T-helper 2 cell treated with Interferon-gamma antibody and Interleukin-4, amounts not matched to agents 100 ng/mL and 5 ng/mL, for 36 hours (primary cell): ENCODE measurements at places on chromosomes 5 and 9. TPM values are rescaled to one million over a fixed set of nuclear protein-coding genes. Genes with fewer than 3 reads are reported as not detected.

Gene ZNF366
- not detected in 2 replicates for total RNA-seq

Gene TAS2R1
- not detected in 2 replicates for total RNA-seq

Gene TRPM6
- 0.05 TPM in 1 of 2 replicates, not detected in the other for total RNA-seq

Gene FOXI1
- total RNA-seq, result not detected in 2 replicates

Gene RASEF
- total RNA-seq, result not detected in 2 replicates

Gene MRRF
- total RNA-seq, result 37.7 and 39.9 TPM in 2 replicates

Gene HRCT1
- not detected in 2 replicates for total RNA-seq

Gene NXNL2
- total RNA-seq, result not detected in 2 replicates

Gene FRRS1L
- not detected in 2 replicates for total RNA-seq

Gene DELE1
- 82.5 and 84.0 TPM in 2 replicates for total RNA-seq

Gene PANK3
- 46.8 and 57.6 TPM in 2 replicates for total RNA-seq

Gene STXBP1
- total RNA-seq, result 23.1 and 23.9 TPM in 2 replicates

Gene SPRY4
- 0.23 and 0.25 TPM in 2 replicates for total RNA-seq

Gene TAL2
- total RNA-seq, result not detected in 2 replicates

Gene PROB1
- 5.5 and 6.0 TPM in 2 replicates for total RNA-seq

Gene TNFSF8
- total RNA-seq, result 48.5 and 51.1 TPM in 2 replicates

Gene IFNK
- total RNA-seq, result not detected in 2 replicates

Gene SPATA31D4
- not detected in 2 replicates for total RNA-seq

Gene MLANA
- not detected in 2 replicates for total RNA-seq

Gene PPP2R2B
- 0.52 and 0.80 TPM in 2 replicates for total RNA-seq

Gene BHMT
- not detected in 2 replicates for total RNA-seq

Gene BTNL9
- not detected in 2 replicates for total RNA-seq

Gene TMC1
- not detected in 2 replicates for total RNA-seq

Gene NR4A3
- 2.3 and 2.8 TPM in 2 replicates for total RNA-seq

Gene IL3
- total RNA-seq, result 0.82 TPM in 2 replicates

Gene INPP5E
- total RNA-seq, result 18.5 and 19.5 TPM in 2 replicates

Gene RNF224
- 0.14 TPM in 1 of 2 replicates, not detected in the other for total RNA-seq

Gene CCDC69
- 63.5 and 64.9 TPM in 2 replicates for total RNA-seq

Gene PDE6A
- not detected in 2 replicates for total RNA-seq

Gene ANKRD34B
- total RNA-seq, result not detected in 2 replicates

Gene PTGES
- total RNA-seq, result 0.09 TPM in 1 of 2 replicates, not detected in the other

Gene SH2D3C
- 57.6 and 58.4 TPM in 2 replicates for total RNA-seq

Gene GABRA1
- total RNA-seq, result not detected in 2 replicates

Gene AK8
- total RNA-seq, result 0.16 TPM in 1 of 2 replicates, not detected in the other

Gene PCDHB15
- not detected in 2 replicates for total RNA-seq
